ENCODE measurements at places on chromosomes 1 and 21.

GRCh38 chr1:41434306-41434705 is 50.2 kb downstream of the EDN2 start:
- DNase-seq: no peak

- DNase-seq: no peak
Observed at GRCh38 chr1:15477646-15478212, 1.8 kb downstream of the CELA2B start.

GRCh38 chr1:33379631-33380354 is 51.1 kb downstream of the PHC2 start:
- DNase-seq: no peak

- peak; percentile 40 for DNase-seq
Observed at GRCh38 chr1:184296466-184297243, 90.2 kb upstream of the C1orf21 start.

GRCh38 chr1:72915581-72915980 is 633.2 kb upstream of the NEGR1 start:
- DNase-seq: no peak

DNA sequence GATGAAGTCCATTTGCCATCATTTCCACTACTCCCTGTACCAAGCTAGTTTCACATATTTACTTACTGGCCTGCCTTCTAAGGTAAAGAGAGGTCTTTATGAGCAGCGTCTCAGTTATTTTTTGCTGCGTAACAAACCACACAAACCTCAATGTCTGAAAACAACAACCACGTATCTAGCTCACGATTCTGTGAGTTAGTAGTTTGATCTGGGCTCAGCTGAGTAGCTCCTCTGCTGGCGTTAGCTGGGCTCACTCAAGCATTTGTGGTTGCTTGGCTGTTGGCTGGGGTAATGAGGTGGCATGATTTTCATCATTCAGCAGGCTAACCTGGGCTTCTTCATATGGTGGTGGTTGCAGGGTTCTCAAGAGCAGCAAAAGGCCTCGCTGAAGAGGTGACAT is 225.4 kb downstream of the FOXD2 start:
- DNase-seq: no peak

GRCh38 chr1:77706321-77706720 is 23.9 kb upstream of the ZZZ3 start:
- DNase-seq: no peak

GRCh38 chr1:234170067-234170466 is 203.2 kb upstream of the COA6 start:
- no peak for DNase-seq

- DNase-seq: no peak
Observed at GRCh38 chr1:25795946-25796810, 3.8 kb upstream of the SELENON start.

DNA sequence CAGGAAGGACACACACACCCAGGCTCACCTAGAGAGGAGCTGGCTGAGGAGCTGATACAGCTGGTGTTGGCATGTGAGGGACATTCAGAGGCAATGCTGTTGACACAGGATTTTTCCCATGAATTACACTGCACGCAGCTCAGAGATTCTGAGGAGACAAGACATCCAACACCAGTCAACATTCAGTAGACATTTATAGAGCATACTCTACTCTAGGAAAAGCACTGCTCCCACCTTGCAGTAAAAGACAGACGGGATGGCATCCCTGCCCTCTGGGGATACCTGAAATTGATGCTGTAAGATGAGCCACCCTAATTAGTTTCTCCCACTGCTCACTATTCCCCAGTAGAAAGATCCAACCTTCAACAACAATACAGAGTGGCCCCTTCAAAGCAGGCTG is 5.1 kb downstream of the LYPD8 start:
- no peak for DNase-seq

DNA sequence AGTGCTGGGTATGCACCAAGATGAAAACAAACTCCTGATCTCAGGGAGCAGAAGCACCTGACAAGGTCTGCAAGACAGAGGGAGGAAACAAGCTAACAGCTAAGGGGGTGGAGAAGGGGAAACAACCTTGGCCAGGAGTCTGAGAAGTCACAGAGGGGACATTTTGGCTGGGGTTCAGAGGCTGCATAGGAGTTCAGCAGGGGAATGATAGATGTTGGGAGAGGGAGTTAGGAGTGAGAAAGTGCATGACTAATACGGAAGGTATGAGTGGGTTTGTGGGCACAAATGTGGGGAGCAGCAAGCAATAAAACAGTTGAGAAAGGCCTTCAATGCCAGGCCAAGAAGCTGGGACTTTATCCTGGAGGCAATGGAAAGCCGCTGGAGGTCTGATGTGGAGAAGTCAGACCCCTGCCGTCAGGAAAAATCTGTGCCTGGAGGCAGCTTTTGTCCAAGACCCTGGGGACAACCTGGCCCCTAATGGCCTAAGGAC is 16.4 kb downstream of the EPHA2 start:
- no peak for DNase-seq

GRCh38 chr1:228304766-228305395 is 97.0 kb downstream of the OBSCN start:
- no peak for DNase-seq

- DNase-seq: no peak
Observed at GRCh38 chr1:224289396-224289795, 40.6 kb downstream of the NVL start.

DNA sequence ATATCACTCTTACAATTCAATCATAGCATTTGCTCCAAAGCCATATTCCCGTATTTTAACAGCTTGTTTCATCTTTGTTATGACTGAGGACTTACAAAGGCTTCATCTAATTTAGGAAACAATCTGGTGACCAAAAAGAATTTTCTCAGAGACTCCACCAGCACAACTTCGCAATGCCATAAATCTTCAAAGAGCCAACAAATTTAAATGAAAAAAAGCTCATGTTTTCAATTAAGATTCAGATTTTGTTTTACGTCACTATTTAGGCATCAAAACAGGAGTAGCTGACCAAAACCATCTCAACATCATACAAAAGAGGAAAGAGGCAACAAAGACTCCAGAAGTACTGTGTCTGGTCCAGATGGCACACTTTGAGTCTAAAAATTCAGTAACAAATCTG is 373.3 kb downstream of the TTLL7 start:
- no peak for DNase-seq

- DNase-seq: no peak
Observed at GRCh38 chr1:42189931-42190853, 25.6 kb upstream of the GUCA2A start.

GRCh38 chr1:162197615-162198421 is 128.3 kb downstream of the NOS1AP start:
- DNase-seq: no peak

GRCh38 chr1:243435836-243436235 is 180.0 kb downstream of the SDCCAG8 start:
- no peak for DNase-seq

GRCh38 chr21:26095131-26095530 is 75.4 kb downstream of the APP start:
- DNase-seq: no peak

DNA sequence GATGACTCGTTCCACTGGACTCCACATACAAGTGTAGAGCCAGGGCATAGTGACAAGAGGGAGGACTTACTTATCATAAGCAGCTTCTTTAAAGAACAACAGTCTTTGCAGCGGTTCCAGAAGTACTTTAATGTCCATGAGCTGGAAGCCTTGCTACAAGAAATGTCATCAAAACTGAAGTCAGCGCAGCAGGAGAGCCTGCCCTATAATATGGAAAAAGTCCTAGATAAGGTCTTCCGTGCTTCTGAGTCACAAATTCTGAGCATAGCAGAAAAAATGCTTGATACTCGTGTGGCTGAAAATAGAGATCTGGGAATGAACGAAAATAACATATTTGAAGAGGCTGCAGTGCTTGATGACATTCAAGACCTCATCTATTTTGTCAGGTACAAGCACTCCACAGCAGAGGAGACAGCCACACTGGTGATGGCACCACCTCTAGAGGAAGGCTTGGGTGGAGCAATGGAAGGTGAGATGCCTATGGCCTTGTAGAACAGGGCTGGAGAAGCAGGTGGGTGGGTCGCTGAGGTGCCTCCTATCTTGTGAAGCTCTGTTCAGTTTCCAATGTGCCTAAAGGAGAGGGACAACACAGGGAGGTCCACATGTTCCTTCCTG is 12.1 kb downstream of the MIA3 start:
- DNase-seq: no peak

DNA sequence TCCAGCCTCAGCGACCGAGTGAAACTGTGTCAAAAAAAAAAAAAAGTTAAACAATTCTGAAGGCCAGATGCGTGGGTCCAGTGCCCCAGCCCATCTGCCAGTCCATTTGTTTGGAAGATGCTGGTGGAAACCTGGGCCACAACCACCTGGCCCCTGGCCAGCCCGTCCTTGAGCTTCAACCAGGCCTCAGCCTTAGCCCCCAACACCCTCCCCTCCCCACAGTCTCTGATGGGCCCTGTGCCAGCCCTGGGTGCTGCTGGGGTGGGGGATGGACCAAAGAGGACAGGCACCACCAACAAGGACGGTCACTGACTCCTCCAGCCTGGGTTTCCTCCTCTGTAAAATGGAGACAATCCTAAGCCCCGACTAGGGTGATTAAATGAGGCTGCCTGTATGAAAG is 19.6 kb upstream of the PLEKHG5 start:
- DNase-seq: no peak

DNA sequence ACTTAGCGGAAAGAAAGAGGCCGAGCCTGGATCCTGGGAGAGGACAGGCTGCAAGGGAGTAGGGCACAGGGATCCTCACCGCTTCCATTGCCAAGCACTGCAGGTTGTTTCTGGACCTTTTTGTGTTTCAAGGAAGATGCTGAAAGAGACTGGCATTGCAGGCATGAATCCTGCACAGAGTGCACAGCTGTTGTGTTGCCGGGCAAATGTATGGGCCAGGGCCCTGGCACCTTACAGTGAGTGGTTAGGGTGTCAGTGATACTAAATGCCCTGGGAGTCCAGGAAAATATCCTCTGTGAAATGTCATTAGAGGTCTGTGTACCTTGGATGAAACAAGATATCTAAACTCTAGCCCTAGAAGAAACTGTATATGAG is 145.5 kb upstream of the FGGY start:
- DNase-seq: no peak

DNA sequence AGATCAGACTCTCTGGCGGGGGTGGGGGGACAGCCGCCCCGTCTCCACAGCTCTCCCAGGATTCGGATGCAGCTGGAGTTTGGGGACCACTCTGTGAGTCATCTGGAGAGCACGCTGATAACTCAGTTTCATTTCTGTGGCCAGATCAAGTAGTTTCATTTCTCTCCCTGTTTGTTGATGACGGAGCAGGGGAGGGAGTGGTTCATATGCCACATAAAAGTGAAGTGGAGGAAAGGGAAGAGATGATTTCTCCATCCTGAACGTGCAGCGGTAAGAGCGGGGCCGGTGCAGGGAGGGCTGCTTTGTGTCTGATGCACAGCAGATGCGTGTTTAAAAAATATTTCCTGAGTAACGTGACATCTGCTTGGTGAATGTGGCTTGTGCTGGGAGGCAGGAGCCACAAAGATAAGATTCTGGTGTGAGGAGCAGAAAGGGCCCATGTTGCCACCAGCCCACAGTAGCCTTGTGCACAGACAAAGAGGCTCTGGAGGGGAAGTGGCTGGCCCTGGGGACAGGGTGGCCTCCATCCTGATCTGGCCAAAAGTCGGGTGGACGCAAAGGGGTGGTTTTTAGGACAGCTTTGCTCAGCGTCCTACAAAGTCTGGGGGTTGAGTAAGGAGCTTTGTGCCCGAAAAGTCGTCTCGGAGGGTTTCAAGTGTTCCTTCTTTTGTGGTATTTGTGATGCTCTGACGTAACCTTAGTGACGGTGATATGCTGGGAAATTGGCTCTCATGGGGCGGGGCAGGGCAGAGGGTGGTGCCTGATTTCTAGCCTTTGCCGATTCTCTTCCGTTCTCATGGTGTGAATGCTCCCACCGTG is at the start of gene MX2:
TSS of gene MX2 (plus strand) at position 242 of the 819 bp plus-strand sequence. CDS start 14,880 bp downstream, outside the sequence.
- DNase-seq: no peak

DNA sequence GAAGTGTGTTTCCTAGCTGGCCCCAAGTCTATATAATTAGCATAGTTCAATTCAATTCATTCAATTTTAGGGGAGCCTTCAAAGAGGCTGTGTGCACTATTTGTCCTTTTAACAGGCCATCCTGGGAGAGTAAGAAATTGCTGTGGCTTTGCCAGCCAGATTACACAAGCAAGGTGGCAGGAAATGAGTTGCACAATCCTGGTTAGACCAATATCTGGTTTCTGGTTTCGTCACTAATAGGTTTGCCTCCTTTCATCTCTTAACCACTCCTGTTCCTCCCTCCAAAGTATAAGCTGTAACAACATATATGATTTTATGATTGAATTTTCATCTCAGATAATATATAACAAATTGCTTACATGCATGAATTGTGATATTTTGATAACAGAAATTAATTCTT is 84.1 kb upstream of the NEGR1 start:
- DNase-seq: no peak

GRCh38 chr1:231653632-231654031 is 27.0 kb downstream of the DISC1 start:
- DNase-seq: no peak

- no peak for DNase-seq
Observed at GRCh38 chr1:41537251-41537650, 52.8 kb upstream of the EDN2 start.

DNA sequence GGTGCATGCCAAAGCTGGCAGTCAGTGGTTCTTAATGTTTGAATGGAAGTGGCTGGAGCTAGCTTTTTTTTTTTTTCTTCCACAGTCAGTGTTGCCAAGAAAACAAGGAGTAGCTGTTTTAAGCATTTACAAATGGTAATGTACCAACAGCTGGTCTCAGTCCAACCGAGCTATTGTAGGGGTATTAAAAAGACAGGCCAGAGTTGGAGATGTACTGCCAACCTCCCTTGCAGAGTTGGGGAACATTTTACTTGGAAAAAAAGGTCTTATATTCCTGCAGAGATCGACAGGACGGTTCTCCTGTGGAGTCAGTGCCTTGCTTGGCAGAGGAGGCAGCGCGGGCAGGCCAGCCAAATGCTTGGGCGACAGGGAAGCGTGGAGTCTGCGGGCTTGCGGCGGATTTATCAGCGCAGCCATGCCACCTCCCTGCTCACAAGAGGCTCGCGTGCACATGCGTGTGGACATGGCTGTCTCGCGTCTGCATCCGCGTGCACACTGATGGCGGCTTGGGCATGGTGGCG is 338.1 kb downstream of the RPS6KC1 start:
- DNase-seq: peak; percentile 64

DNA sequence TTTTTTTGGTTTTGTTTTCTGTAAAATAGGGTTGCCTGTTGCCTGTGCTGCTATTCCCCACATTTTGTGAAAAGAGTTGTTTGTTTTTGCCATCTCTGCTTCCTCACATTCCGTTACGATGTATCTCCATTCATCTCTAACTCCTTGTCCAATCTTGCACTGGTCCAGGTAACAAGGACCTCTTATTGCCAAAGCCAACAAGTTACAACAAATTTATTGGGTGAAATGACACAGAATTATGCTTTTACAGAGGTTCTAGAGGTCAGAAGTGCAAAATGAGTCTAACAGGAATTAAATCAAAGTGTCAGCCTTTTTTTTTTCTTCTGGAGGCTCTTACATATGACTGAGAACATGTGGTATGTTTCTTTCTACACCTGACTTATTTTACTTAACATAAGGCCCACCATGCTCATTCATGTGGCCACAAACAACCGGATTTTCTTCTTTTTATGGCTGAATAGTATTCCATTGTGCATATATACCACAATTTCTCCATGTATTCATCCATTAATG is 787.9 kb upstream of the B3GALT2 start:
- DNase-seq: no peak

GRCh38 chr1:43466403-43466802 is 12.7 kb upstream of the HYI start:
- DNase-seq: no peak

Data from cerebellar nuclear complex (tissue), 1 donor.